Foreskin melanocyte (primary cell): ENCODE measurements at places on chromosomes 16 and 17.

- DNase-seq = no peak
Observed at GRCh38 chr16:3027983-3028715, 4.3 kb downstream of the THOC6 start.

DNA sequence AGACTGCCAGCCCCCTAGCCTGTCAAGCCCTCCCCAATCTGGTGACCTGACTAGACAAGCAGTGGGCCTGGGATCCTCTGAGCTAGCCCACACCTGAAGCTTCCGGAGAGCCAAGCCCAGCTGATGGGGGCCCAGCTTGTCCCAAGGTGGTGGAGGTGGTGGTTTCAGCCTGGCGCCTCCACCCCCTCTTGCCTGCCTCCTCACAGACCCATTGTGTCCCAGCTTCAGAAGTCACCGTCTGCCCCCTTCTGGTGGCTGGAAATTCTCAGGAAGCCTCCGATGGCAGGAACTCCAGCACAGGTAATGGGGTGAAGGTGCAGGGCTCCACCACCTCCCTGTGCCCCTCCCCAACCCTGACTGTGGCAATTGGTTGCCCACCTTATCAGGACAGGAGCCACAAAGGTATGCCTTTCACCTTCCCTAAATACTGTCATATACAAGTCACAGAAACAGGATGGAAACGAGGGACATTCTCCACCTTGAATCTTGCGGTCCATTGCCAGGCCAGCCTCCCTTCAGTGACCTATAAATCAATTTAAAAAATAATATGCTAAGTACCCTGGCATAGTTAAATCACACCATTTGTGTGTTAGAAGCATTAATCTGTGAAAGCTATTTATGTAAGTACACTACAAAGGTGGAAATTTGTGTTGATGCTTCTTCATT, 66.0 kb upstream of the ZNF423 start:
- DNase-seq = no peak

DNA sequence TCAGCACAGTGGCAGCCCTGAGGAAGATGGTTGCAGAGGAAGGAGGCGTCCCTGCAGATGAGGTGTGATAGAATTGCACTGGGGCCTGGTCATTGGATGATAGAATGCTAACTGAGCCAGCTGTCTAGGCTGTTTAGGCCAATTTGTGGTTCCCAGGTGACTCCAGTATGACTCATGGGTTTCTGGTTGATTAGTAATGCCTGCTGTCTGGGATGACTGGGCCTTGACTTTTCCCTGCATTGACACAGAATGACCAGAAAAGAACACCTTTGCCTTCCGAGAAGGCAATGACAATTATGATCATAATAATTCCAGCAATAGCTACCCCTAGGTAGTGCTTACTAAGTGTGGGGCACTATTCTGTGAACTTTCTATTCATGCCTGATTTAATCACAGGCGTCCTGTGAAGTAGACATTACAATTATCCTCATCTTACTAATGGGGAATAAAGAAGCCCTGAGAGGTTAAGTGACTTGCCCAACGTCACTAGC, 31.5 kb downstream of the USP43 start:
- DNase-seq = no peak

DNA sequence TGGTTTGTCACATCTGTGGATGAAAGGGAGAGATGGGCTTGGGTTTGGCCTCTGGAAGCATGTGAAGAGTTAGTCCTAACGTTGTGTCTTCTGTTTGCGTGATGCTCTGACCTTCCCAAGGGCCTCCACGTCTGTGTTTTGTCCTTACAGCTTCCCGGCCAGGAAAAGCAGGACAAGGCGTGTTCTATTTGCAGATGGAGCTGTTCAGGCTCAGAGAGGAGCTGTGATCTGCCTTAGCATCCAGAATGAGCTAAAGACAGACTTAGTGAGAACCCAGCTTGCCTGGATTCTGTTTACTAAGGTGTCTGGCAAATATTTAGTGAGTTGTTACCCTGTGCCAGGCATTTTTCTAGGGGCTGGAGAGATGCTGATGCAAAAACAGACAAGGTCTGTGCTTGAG, 282.1 kb downstream of the CBLN1 start:
- no peak for DNase-seq

DNA sequence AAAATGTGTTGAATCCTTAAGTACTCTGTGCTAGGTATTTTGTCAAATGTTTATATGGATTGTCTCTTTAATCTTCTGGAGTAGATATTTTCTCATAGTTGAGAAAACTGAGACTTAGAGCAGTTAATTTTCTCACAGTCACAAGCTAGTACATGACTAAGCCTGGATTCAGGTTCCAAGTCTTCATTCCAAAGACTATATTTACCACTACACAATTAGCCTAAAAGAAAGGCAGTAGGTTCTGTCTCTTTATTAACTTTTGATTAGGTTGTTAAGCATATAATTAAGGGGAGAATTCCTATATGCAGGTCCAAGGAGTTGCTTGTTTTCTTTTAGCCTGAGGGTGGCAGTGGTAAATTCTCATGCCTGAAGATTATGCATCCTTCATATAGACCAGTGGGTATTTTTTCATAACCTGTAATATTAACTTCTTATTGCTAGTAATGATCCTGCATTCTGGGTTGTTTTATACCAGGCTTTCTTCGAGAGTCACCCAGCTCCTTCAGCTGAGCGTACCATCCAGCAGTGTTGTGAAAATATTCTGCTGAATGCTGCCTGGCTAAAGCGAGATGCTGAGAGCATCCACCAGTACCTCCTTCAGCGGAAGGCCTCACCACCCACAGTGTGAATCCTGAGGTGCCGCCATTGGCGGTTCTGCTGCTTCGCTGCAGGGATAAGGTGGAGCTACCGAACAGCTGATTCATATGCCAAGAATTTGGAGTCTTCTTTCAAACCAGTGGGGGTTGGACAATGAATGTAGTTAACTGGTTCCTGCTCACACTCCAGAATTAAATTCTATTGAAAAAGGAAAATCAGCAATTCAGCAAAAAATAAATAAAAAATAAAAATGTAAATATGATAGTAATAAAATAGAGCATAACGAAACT, 28.2 kb upstream of the KPNB1 start:
- peak; percentile 49 for DNase-seq

GRCh38 chr17:47295037-47295873, 28.5 kb upstream of the EFCAB13 start:
- DNase-seq = peak; percentile 88

DNA sequence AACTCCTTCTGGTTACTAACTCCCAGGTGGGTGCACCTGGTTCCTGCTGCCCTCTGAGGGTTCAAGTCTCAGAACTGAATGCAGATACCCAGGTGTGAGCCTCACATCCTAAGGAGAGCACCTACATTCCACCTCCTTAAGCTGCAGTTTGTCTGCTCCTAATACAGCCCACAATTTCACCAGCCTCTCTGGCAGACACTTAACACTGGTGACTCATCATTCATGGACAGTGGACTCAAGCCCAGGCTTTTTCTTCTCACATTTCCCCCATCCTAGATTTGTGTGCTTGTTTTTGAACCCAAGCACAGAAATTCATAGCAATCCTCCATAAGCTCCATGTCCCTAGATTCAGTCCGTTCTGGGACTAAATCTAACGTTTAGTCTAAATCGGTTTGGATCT, 7.0 kb upstream of the MAF start:
- no peak for DNase-seq

- DNase-seq = peak; percentile 35
Observed at GRCh38 chr17:7444682-7445618, at the start of gene CHRNB1. Gene CHRNB1, plus strand, starts transcription at chr17:7445061. Its CDS starts 67 bp downstream, at chr17:7445128.

GRCh38 chr17:38425744-38426143, 2.5 kb upstream of the ARHGAP23 start:
- DNase-seq = no peak

DNA sequence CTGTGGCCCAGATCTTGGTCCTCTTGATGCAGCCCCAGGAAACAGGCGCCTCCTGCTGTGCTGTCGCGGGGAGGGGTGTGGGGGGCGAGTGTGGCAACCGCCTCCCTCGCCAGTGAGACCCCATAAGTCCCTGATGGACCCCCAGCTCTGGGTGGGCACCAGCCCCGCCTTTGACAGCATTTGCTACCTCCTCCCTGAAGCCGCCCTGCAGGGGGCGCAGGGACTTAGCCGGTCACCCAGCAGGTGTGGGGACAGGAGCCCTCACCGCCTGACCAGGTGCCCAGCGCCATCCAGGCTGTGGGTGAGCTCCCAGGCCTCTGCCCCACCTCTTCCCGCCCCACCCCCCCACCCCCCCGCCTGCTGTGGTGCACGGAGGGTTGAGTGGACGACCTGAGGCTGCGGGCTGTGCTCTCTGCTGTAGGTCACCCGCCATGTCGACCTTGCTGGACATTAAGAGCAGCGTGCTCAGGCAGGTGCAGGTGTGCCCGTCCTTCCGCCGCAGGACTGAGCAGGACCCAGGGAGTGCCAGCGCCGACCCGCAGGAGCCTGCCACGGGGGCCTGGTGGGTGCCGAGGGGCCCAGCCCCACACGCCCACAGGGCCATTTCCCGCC, 4.8 kb downstream of the BAIAP3 start:
- no peak for DNase-seq

DNA sequence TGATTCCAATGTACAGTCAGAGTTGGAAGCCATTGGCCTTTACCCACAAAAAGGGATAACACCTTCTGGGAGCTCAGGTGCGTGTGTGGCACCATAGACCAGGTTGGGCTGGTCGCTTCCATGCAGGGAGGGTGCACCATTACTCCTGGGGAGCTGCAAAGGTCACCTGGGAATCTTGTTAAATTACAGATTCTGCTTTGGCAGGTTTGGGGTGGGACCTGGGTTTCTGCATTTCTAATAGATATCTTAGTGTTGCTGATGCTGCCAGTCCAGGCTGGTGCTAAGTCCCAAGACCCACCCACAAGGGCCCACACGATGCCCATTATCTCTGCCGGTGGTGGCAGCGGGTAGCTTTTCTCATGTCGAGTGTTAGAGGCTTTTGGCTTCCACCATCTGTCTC, 148.3 kb upstream of the CACNG5 start:
- DNase-seq = no peak

- peak; percentile 84 for DNase-seq
Observed at GRCh38 chr17:36063786-36064541, at the start of gene CCL18. Gene CCL18, plus strand, starts transcription at chr17:36064272. Its CDS starts 71 bp downstream, at chr17:36064343.

DNA sequence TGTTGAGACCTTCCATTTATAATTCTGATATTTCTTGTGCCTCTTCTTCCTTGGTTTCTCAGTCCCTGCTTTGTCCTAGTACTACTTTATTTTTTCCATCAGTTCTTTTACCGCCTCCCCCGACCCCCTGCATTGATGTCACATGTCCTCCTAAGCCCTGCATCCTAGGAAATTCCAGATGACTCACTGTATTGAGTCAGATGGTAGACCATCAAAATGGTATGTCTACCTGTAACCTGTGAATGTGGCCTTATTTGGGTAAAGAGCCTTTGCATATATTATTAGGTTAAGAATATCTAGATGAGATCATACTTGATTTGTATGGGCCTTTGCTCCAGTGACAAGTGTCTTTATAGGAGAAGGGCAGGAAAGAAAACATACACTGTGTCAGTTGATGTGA, 515.3 kb upstream of the CA10 start:
- DNase-seq = no peak

DNA sequence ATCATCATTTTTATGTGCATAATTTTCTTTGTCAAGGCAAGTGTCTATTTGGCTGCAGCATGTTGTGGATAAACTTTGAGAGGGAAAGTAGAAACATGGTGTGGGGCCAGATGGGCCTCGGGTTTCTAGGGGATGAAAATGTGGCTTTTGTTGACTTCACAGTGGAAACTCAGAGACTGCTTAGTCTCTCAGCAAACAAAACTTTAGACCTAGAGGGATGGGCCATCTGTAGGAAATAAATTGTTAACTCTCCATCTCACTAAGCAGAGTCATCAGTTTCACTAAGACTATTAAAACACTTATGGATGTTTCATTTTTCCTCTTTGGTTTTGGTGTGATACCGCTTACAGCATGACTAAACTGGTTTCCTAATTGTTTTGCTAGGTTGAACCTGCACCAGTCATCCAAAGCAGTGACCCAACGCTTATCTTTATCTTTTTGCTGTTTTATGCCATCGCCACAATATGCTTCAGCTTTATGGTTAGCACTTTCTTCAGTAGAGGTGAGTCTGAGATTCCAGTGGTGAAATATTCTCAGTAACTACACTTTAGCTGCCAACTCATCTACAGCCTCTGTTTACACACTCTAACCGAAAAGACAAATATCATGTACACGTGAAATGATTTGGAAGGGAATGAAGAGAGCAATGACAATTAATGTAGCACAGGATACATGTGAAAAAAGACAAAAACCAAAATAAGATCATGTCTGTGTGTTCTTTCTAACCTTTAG, 60.6 kb upstream of the CRYM start:
- DNase-seq = no peak

DNA sequence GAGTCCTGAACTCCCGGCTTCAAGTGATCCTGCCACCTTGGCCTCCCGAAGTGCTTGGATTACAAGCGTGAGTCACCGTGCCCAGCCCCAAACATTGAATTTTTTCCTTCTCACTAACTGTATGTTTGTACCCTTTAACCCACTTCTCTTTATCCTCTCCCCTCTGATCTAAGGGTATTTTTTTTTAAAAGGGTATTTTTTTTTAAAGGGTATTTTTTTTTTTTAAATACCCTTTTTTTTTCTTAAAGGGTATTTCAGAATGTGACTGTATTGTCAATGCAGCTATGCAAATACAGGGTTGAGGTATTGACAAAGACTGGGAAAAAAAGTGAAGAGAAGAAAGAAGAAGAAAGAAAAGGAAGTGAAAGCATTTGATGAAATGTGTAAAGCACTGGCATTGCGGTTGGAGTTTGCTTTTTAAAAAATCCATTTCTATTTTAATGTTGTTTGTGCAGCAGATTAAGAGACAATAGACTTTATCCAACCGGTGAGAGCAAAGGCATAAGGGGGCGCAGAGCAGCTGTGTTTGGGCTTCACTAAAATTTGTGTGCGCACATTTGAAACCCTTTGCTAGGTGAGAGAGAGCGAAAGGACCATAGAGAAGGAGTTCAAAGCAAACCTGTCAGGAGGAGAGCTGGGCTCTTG, 42.4 kb downstream of the SYT17 start:
- DNase-seq = no peak

GRCh38 chr16:24849641-24850040, 3.9 kb downstream of the SLC5A11 start:
- DNase-seq = no peak

GRCh38 chr17:45277992-45278391, 16.1 kb upstream of the SPATA32 start:
- peak; percentile 69 for DNase-seq
